ENCODE measurements at places on chromosomes 16 and 17.

DNA sequence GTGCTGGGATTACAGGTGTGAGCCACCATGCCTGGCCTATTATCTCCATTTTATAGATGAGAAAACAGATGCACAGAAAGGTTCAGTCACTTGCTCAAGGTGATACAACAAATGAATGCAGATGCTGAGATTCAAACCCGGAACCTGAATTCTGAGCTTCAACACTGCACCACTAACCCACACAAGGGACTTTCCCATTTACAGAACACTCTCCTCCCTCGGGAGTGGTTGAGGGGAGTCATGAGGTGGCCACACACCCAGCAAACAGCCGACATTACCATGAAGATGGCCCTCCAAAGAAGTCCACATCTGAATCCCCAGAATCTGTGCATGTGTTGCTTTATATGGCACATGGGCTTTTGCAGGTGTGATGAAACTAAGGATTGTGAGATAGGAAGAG, 9.1 kb downstream of the BCL7C start:
- no peak for DNase-seq

DNA sequence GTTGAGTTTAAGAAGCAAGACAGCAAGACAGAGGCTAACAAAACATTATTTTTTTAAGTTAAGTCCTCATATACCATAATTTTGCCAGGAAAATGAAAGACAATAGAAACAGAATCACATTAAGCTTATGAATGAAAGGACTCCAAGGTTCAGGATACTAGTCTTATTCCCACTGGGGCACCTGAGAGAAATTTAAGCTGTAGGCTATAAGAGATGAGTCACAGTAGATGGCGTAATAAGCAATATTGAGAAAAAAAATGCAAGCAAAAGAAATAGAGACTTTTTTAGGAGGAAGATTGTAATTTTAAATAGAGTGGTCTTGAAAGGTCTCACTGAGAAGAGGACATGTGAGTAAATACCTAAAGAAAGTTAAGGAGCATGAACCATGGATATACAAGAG, 57.1 kb upstream of the KIF2B start:
- DNase-seq, result no peak

- DNase-seq, result peak; percentile 51
These were observed 7.1 kb upstream of the IL32 start for GRCh38 chr16:3058139-3059030.

GRCh38 chr16:9072806-9073341, 18.6 kb upstream of the HAPSTR1 start:
- no peak for DNase-seq

DNA sequence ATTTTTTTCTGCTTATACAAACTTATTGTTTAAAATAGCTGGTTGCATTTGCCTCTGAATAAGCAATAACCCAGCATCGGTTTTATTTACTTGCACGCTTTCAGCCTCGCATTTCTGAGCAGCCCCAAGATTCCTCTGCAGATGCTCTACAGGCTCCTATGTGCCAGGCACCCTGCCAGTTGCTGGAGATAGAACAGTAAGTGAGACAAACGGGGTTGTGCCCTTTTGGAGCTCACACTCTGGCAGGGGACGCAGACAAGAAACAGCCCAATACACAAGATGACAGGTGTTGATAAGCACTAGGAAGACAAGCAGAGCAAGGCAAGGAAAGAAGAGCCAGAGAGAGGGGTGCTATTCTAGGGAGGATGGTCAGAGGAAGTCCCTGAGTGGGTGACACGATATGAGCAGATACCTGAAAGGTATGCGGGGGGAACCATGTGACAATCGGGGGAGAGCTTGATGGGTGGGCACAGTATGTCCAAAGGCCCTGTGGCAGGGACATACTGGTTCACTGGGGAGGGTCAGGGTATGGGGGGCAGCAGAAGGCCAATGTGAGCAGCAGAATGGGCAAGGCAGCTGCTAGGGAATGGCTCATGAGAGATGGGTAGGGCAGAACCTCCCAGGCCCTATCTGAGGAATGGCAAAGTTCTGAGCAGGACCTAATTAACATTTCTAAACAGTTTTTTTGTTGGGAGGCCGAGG, 18.7 kb upstream of the ADORA2B start:
- DNase-seq, result no peak

- no peak for DNase-seq
These were observed 41.3 kb upstream of the SLC38A10 start for GRCh38 chr17:81336296-81336929.

- DNase-seq, result no peak
These were observed 31.9 kb downstream of the PLCG2 start for GRCh38 chr16:81810894-81811538.

GRCh38 chr16:2286550-2286949, 18.6 kb upstream of the RNPS1 start:
- no peak for DNase-seq

- DNase-seq, result no peak
These were observed 9.8 kb upstream of the CBFB start for GRCh38 chr16:67019171-67019570.

- DNase-seq, result no peak
These were observed 2.9 kb upstream of the GSDMB start for GRCh38 chr17:39921323-39921722.

DNA sequence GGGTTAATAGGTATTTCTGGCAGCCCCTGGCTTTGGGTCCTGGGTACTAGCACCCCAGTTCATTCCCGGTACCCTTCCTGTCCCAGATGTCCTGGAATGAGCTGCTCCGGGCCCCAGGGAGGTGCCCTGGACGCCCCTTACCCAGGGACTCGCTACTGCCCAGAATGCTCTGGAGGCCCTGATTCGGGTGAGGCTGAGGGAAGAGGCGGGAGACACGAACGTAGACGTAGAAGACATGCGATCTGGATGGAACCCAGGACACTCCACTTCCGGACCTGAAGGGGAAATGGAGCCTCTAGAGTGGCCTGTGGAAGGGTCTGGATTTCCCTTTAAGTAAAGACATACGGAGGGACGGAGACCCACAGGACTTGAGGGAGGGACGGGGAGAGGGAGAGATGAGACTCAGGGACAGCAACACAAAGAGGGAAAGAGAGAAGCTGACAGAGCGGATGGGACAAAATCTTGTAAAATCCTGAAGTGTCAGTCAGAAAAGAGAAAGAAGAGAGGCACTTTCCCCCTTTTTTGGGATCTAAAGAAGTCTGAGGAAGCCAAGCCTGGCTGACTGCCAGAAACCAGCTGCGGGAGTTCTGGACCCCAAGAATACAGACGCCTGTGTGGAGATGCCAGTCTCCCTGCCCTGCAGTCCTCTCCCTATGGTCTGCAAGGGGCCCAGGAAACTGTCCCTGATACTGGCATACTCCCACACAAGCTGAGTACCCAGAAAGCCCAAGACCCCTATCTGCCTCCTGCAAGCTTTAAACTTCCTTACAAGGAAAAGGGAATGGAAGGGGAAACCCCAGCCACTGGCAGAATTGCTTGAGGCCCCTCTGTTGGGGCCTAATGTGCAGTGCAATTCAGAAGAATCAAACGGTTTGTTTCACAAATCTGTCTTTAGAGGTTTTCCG, 1.0 kb upstream of the HOXB13 start:
- no peak for DNase-seq
